WTC11 (cell line): ENCODE measurements at places on chromosomes 4 and X. TPM values are rescaled to one million over a fixed set of nuclear protein-coding genes. Genes with fewer than 3 reads are reported as not detected.
A peak's percentile ranks its signal among the peaks of the same experiment; 100 is the strongest.

- no peaks in the 10 kb centered on the region; the same call in 1 of the 2 replicates for H3K27me3 ChIP-seq
- no peak for DNase-seq
- peaks cover 5% of the 10 kb centered on the region for H3K4me1 ChIP-seq
- H3K36me3 ChIP-seq, result peaks cover 5% of the 10 kb centered on the region
- H3K27ac ChIP-seq, result no peak overlapping the region
Measured at GRCh38 chr4:6183740-6184139, 16.6 kb downstream of the JAKMIP1 start.

- no peaks in the 10 kb centered on the region for H3K27me3 ChIP-seq
- DNase-seq, result no peak
- H3K4me3 ChIP-seq, result no peak overlapping the region
- H3K4me1 ChIP-seq, result no peaks in the 10 kb centered on the region
- no peak overlapping the region for H3K27ac ChIP-seq
- no peaks in the 10 kb centered on the region for H3K36me3 ChIP-seq
Measured at GRCh38 chrX:80602036-80602860, 182.0 kb downstream of the TENT5D start.

CSAG1 gene
- total RNA-seq, result 0.33 to 1.8 TPM (median 1.5 TPM) in 3 replicates

DNA sequence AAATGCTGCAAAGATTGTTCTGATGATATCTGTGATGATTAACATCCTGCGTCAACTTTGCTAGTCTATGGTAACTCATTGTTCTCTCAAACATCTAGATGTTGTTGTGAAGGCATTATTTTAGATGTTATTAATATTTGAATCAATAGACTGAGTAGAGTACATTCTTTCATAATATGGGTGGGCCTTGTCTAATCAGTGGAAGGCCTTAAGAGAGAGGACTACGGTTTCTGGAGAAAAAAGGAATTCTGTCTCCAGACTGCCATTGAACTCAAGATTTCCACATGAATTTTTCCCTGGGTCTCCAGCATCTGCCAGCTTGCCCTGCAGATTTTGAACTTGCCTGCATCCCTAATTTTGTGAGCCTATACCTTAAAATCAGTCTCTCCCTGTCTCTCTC, 2381.1 kb upstream of the AGA start:
- DNase-seq, result no peak
- H3K4me1 ChIP-seq, result no peaks in the 10 kb centered on the region
- H3K27me3 ChIP-seq, result no peaks in the 10 kb centered on the region

DTHD1 gene
- total RNA-seq, result not detected in 3 replicates

CSTF2 gene
- total RNA-seq, result 29.8 to 30.3 TPM (median 30.2 TPM) in 3 replicates

DNA sequence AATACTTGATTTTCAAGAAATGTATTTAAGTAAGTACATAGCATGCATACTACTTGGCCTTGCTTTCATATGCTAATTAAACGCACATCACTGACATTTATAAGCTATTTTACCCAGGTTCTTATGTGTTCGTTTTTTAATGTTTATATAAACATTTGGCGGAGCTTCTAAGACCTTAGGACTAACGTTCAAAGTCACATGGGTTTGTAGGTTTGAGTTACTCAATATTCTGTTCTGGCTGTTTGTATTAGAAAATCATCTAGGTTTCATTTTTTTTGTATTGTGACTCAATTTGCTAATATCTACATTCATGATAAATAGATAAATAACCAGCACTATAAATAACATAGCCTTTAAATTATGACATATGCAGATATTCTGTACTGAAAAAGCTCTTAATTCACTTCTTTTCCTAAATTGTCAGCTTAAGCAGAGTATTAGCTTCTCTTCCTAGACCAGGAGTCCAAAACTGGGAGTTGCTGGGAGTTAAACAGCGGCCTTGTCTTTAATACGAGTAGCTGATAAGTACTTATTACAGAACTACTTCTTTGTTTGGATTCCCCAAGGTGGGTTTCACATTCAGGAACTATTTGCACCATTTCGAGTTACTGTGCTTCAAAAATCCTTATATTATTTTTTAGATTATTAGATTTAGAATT, 42.0 kb downstream of the GUCY1B1 start:
- peaks cover 5% of the 10 kb centered on the region for H3K4me1 ChIP-seq
- H3K27me3 ChIP-seq, result no peaks in the 10 kb centered on the region
- no peaks in the 10 kb centered on the region for H3K36me3 ChIP-seq
- no peak for DNase-seq

CCNB3 gene
- 0.13 to 0.85 TPM (median 0.34 TPM) in 3 replicates for total RNA-seq

DNA sequence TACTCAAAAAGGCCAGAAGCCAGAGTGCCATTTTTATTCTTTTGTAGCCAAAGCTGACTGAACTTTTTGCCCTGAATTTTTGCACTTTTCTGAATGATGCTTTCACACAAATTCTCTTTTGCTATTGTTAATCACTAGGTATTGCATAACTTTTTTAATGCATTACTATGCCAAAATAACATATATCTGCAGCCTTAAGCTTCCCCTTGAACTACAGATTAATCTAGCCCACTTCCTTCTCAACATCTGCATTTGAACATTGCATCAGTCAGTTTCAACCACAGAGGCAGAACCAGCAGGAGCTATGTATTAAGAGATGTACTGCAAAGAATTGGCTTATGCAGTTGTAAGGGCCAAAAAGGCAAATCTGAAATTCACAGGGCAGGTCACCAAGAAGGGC, 197.6 kb upstream of the GYPA start:
- peaks cover 7% of the 10 kb centered on the region; the same call in 1 of the 2 replicates for H3K36me3 ChIP-seq
- H3K4me1 ChIP-seq, result peaks cover 20% of the 10 kb centered on the region
- H3K27me3 ChIP-seq, result no peaks in the 10 kb centered on the region

- no peak overlapping the region for H3K27ac ChIP-seq
- H3K4me3 ChIP-seq, result no peak overlapping the region
- DNase-seq, result no peak
- no peaks in the 10 kb centered on the region for H3K27me3 ChIP-seq
- no peaks in the 10 kb centered on the region for H3K36me3 ChIP-seq
Measured at GRCh38 chr4:126957987-126958386, 674.8 kb upstream of the INTU start.

PCSK1N gene
- total RNA-seq, result 7.4 to 8.0 TPM (median 7.5 TPM) in 3 replicates

AFM gene
- total RNA-seq, result not detected in 3 replicates

DNA sequence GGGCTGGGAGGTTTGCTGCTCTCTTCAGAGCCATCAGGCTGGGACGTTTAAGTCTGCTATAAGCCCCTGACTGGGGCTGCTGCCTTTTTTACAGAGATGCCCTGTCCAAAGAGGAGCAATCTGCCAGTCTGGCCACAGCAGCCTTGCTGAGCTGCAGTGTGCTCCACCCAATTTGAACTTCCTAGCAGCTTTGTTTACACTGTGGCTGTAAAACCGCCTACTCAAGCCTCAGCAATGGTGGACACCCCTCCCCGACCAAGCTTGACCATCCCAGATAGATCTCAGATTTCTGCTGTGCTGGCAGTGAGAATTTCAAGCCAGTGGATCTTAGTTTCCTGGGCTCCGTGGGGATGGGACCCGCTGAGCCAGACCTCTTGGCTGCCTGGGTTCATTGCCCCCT, 40.7 kb downstream of the SPATA18 start:
- no peaks in the 10 kb centered on the region for H3K27me3 ChIP-seq
- no peak overlapping the region for H3K27ac ChIP-seq
- H3K36me3 ChIP-seq, result no peaks in the 10 kb centered on the region
- no peak for DNase-seq
- H3K4me1 ChIP-seq, result 0 out of 2 replicates have a peak, but pooled peaks cover 2% of the 10 kb centered on the region

- H3K4me1 ChIP-seq, result peaks cover 2% of the 10 kb centered on the region; the same call in 1 of the 2 replicates
- no peak overlapping the region for H3K4me3 ChIP-seq
- peak overlapping the region; percentile 74 for H3K27ac ChIP-seq
- no peak for DNase-seq
Measured at GRCh38 chr4:124191329-124191728, 521.2 kb downstream of the ANKRD50 start.

OTUD6A gene
- total RNA-seq, result 0.13 to 0.18 TPM (median 0.14 TPM) in 3 replicates

DNA sequence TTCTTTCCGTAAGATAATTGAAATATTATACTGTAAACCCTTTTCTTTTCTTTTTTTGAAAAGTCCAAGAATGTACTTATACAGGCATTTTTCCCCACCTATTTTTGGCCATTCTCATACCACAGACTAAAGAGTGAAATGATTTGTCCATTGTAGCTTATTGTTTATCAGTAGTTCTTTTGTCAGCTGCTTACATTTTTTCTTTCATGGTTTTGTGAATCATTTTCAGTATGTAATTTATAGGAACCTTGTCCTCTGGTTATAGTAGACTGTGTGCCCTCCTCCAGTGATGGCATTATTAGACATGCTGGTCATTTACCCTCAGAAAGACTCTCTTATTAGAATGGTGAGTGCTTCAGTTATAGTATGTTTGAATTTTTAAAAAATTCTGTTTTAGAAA, 56.7 kb downstream of the CCKAR start:
- H3K36me3 ChIP-seq, result peaks cover 77% of the 10 kb centered on the region
- no peaks in the 10 kb centered on the region for H3K4me1 ChIP-seq
- H3K4me3 ChIP-seq, result no peak overlapping the region
- DNase-seq, result no peak
- H3K27me3 ChIP-seq, result no peaks in the 10 kb centered on the region

- H3K27ac ChIP-seq, result no peak overlapping the region
- peak; percentile 35 for DNase-seq
- H3K27me3 ChIP-seq, result no peaks in the 10 kb centered on the region
- peaks cover 6% of the 10 kb centered on the region; the same call in 1 of the 2 replicates for H3K36me3 ChIP-seq
- peaks cover 7% of the 10 kb centered on the region for H3K4me1 ChIP-seq
Measured at GRCh38 chr4:189084671-189085070, 856.0 kb upstream of the FRG1 start.

- no peak overlapping the region for H3K27ac ChIP-seq
- DNase-seq, result no peak
- H3K36me3 ChIP-seq, result no peaks in the 10 kb centered on the region
- H3K4me1 ChIP-seq, result peaks cover 10% of the 10 kb centered on the region
- no peaks in the 10 kb centered on the region for H3K27me3 ChIP-seq
- H3K4me3 ChIP-seq, result no peak overlapping the region
Measured at GRCh38 chr4:42636645-42636949, 20.3 kb downstream of the ATP8A1 start.

DNA sequence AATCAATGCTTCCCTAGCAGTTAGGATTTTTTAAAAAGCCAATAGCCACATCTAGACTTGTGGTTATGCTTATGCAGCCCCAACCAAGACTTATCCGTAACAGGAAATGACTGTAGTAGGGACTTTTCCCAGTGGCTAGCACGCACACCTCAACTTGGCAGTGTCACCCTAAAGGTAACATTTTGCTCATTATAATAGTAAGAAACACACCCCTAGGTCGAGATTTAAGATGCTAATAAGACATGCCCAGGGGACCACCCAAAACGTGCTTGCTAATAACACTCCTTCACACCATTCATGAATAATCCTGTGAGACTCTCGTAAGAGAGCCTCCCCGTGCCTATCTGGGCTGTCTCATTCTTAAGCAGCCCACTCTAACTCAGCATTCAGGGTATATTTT, 195.3 kb downstream of the CHIC1 start:
- no peaks in the 10 kb centered on the region for H3K27me3 ChIP-seq
- no peak overlapping the region for H3K27ac ChIP-seq
- peaks cover 27% of the 10 kb centered on the region for H3K4me1 ChIP-seq
- H3K36me3 ChIP-seq, result peaks cover 3% of the 10 kb centered on the region; the same call in 1 of the 2 replicates
- DNase-seq, result no peak

MGAT4D gene
- total RNA-seq, result not detected in 3 replicates

- H3K27ac ChIP-seq, result no peak overlapping the region
- no peaks in the 10 kb centered on the region for H3K36me3 ChIP-seq
- H3K4me1 ChIP-seq, result no peaks in the 10 kb centered on the region
- no peaks in the 10 kb centered on the region for H3K27me3 ChIP-seq
- no peak overlapping the region for H3K4me3 ChIP-seq
Measured at GRCh38 chr4:86250619-86251018, 109.2 kb downstream of the MAPK10 start.

MAGEC2 gene
- 0.09 TPM in 2 of 3 replicates, not detected in the other for total RNA-seq

XAGE3 gene
- total RNA-seq, result not detected in 3 replicates

DNA sequence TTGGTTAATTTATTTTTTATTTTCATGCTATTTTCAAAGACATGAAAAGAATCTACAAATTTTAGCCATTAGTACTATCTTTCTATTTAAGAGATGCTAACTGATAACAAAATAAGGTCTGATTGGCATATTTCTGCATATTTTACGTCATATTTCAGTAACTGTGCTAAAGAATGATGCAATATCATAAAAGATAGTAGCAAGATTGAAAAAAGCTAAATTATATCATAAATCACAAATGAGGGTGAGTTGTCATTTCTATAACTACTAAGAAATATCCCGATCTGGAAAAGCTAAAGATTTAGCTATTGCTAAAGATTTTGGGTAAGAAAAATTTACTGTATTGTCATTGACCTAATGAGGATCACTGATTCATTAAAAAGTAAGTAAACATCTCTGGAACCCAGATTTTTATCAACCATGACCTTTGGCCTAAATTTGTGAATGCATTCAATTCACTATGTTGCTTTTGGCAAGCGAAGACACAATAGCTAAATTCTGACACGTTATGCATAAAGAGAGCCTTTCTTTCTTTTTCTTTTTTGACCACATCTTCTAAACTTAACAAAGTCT, 103.6 kb downstream of the HPGD start:
- H3K27me3 ChIP-seq, result peaks cover 3% of the 10 kb centered on the region; the same call in 1 of the 2 replicates
- DNase-seq, result no peak
- no peak overlapping the region for H3K27ac ChIP-seq
- H3K4me3 ChIP-seq, result no peak overlapping the region
- H3K36me3 ChIP-seq, result peaks cover 9% of the 10 kb centered on the region
- 0 out of 2 replicates have a peak, but pooled peaks cover 3% of the 10 kb centered on the region for H3K4me1 ChIP-seq

GRCh38 chr4:183610033-183610432, 49.0 kb downstream of the RWDD4 start:
- H3K4me3 ChIP-seq, result no peak overlapping the region
- no peak overlapping the region for H3K27ac ChIP-seq
- no peaks in the 10 kb centered on the region for H3K36me3 ChIP-seq
- DNase-seq, result no peak
- H3K27me3 ChIP-seq, result peaks cover 3% of the 10 kb centered on the region; the same call in 1 of the 2 replicates

GRCh38 chr4:87806520-87806919, 7.2 kb downstream of the IBSP start:
- H3K4me3 ChIP-seq, result no peak overlapping the region
- H3K4me1 ChIP-seq, result no peaks in the 10 kb centered on the region
- no peak for DNase-seq
- no peak overlapping the region for H3K27ac ChIP-seq
- H3K27me3 ChIP-seq, result no peaks in the 10 kb centered on the region
- H3K36me3 ChIP-seq, result peaks cover 6% of the 10 kb centered on the region; the same call in 1 of the 2 replicates

DNA sequence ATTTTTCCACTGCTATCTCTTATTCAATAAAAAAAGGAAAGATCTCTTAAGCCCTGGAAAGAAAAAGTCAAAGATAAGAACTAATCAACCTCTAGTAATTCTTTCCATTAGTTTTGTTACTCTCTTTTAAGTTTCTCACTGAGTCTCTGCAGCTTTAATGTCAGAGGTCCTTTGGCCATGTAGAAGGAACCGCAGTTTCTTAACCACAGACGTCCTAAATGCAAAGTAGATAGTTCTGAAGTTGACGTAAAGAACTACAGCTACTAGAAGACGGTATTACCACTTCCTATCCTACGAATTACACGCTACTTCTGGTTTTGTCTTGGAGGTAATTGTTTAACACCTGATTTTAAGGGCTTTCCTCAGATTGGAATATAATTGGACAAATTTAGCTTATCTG, 325.9 kb downstream of the ANKRD50 start:
- H3K27ac ChIP-seq, result no peak overlapping the region
- H3K4me1 ChIP-seq, result 0 out of 2 replicates have a peak, but pooled peaks cover 2% of the 10 kb centered on the region
- no peaks in the 10 kb centered on the region for H3K36me3 ChIP-seq
- H3K27me3 ChIP-seq, result no peaks in the 10 kb centered on the region

GRCh38 chr4:153546280-153546679, 80.1 kb downstream of the TMEM131L start:
- H3K4me3 ChIP-seq, result no peak overlapping the region
- H3K27ac ChIP-seq, result no peak overlapping the region
- H3K4me1 ChIP-seq, result peaks cover 33% of the 10 kb centered on the region
- H3K27me3 ChIP-seq, result no peaks in the 10 kb centered on the region
- H3K36me3 ChIP-seq, result 0 out of 2 replicates have a peak, but pooled peaks cover 5% of the 10 kb centered on the region

NXF2 gene
- 0.11 TPM in 2 of 3 replicates, not detected in the other for total RNA-seq
